ENCODE measurements at places on chromosomes 3 and 15.

- no peak for DNase-seq
Measured at GRCh38 chr3:53887446-53887845, 4.2 kb downstream of the SELENOK start.

DNA sequence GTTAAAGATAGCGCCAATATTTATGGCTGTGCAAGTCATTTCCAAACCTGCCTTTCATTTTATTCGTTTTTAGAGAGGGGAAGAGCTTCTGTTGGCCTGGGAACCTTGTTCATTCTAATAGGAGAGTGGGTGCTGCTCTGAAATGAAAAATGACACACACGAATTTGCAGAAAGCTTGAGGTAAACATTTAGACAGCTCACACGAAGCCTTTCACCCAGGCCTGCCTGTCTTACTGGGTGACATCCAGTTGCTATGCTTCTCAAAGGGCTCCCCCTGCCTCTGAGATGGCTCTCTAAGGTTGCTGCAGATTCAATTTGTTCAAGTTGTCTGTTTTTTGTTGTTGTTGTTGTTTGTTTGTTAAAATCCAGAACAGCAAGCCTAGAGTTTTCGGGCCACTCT, 18.2 kb downstream of the PEX5L start:
- no peak for DNase-seq

DNA sequence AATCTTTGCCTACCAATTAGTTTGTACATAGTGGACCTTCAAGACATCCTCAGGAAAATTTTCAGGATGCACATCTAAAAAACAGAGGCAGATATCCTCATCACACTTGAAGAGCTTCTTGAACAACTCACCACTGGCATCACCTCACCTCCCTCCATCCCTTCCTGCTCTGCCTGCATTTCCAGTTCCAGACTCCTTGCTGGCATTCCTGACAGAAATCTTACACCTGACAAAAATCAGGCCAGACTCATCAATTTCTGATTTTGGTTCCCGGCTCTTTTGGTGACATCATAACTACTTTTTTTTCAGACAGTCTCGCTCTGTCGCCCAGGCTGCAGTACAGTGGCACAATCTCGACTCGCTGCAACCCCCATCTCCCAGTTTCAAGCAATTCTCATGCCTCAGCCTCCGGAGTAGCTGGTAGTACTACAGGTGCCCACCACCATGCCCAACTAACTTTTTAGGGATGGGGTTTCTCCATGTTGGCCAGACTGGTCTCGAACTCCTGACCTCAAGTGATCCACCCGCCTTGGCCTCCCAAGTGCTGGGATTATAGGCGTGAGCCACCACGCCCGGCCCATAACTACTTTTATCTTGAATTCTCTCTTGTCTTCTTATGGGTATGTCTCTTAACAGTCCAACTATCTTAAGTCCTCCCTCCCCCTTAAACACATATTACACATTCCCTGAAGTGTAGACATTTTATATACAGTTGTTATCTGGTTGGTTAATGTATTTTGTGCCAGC, 216.6 kb upstream of the IL12A start:
- DNase-seq, result no peak

- DNase-seq, result no peak
Measured at GRCh38 chr3:122103821-122104514, 48.8 kb downstream of the CD86 start.

- DNase-seq, result peak; percentile 73
Measured at GRCh38 chr3:99765042-99765942, 52.4 kb upstream of the CMSS1 start.
